Hippocampal formation (tissue), 2 donors: ENCODE measurements at places on chromosomes 1 and 21.

DNA sequence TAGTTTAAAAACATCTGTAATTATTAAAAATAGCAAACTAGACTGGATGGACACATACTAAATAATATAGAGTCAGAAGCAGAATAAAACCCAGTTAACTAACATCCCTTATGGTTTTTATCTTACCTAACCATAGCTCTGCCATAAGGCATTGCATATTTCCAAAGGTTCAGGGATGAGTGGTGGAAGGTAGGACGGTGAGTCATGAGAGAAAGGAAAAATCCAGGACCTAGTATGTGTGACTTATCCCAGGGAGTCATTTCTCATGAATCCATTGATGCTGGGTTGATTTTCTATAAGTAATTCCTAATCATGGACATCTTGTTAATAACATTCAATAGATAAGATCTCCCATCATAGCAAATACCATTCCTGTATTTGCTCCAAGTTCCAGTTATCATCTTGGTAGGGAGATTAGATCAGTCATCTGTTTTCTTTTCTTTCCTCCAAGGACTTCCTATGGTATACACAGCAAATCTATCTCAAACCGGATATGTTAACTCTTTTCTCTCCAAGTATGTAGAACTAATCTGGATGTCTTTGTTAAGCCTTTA lies 490.7 kb upstream of the B3GALT2 start:
- no peak for DNase-seq

DNA sequence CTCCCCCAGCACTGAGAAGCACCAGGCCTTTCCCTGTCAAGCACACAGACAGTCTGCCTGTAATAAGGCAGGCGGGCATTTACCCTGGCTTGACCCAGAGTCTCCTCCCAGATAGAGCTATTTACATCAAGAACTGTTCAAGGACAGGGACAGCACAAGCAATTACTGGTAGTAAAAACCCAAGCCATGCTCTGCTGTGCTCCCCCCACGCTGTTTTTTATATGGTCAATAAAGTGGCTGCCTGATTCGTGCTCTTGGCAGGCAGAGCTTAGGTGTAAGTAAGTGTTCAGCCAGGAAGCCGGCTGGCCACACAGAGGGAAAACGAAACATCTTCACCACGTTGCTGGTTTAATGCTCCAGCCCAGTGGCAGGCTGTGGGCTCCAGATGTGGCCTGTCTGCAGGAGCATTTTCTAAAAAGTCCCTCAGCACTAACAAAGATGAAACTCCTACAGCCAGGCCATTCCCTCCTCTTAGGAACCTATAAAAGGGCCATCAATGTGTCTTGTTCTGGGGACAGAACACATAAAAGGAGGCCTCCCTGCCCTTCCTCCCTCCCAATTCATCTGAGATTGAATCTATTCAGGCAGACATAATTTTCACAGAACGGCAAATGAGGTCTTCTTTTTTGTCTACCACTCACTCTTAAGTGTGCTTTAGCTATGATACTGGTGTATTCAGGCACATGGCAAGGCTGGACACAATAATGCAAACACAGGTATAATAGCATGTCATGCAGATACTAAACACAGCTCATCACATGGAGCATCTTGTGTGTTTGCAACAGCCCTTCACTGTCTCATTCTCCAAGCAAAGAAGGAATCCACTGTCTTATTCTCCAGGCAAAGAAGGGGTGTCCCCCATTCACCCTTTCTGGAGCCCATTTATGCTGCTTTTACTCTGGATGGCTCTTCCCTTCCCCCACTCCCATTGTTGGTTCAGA lies 378.9 kb downstream of the HHAT start:
- no peak for DNase-seq

DNA sequence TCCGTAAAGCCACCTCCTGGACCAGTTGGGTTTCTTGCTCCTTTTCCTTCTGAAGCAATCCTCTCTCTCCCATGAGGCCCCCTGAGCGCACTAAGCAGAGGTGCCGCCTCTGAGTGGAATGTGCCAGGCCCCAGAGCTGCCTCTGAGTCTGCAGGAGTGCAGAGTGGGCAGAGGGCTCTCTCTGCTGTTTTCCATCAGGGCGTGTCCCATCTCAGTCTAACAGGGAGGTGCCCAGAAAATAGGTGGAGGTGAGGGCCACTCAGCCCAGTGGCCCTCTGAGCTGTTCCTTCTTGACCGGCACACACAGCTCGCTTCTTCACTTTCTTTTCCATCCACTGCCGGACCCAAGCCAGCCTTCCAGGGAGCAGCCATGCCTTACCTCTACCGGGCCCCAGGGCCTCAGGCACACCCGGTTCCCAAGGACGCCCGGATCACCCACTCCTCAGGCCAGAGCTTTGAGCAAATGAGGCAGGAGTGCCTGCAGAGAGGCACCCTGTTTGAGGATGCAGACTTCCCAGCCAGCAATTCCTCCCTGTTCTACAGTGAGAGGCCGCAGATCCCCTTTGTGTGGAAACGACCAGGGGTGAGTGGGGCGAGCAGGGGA lies at the start of gene CAPN9:
Gene CAPN9 (plus strand): TSS at position 262 of the 604 bp plus-strand sequence. CDS start 109 bp downstream, at position 371.
- no peak for DNase-seq

GRCh38 chr21:42796327-42797062 lies 82.8 kb downstream of the WDR4 start:
- DNase-seq = no peak

DNA sequence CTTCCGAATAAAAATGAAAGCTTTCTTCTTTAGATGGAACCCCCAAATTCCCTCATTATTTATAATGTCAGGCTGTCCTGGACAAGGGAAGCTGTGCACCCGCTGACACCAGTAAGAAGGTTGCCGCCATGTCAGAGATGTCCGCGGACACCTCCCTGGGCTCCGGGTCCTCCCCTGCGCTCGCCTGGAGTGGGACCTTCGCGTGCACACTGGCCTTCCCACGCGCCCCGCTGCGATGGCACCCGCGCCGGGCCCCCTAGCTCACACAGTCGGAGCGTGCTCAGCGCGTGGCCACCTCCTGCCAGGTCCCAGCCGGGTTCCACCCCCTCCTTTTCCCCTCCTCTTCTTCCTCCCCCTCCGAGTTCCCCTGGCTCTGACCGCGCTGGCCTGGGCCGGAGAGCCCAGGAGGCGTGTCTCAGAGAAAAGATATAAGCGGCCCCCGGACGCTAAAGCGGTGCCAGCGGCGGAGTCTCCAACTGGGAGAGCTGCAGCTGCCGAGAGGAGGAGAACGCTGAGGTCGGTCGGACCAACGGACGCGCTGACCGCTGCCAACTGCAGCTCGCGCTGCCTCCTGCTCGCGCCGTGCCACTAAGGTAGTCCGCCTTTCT lies at the start of gene G0S2:
Gene G0S2 (plus strand): TSS at position 456 of the 608 bp plus-strand sequence. CDS start 273 bp downstream, outside the sequence.
- no peak for DNase-seq

DNA sequence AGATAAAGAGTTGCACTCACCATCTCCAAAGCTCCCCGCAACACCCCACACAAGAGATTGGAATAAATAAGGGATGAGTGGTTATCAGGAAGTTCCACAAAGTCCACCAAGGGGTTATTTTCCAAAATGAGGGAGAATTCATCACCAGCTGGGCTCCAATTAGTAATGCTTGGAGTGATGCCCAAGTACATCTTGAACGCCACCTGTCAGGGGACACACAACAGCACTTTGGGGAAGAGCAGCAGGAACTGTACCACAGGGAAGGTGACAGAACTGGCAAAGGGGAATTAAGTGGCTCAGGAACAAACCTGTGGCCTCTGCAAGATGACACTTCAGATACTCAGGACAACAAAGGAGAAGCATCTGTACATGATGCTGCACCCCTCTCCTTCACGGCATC lies 11.5 kb downstream of the TRAPPC3 start:
- DNase-seq = no peak

DNA sequence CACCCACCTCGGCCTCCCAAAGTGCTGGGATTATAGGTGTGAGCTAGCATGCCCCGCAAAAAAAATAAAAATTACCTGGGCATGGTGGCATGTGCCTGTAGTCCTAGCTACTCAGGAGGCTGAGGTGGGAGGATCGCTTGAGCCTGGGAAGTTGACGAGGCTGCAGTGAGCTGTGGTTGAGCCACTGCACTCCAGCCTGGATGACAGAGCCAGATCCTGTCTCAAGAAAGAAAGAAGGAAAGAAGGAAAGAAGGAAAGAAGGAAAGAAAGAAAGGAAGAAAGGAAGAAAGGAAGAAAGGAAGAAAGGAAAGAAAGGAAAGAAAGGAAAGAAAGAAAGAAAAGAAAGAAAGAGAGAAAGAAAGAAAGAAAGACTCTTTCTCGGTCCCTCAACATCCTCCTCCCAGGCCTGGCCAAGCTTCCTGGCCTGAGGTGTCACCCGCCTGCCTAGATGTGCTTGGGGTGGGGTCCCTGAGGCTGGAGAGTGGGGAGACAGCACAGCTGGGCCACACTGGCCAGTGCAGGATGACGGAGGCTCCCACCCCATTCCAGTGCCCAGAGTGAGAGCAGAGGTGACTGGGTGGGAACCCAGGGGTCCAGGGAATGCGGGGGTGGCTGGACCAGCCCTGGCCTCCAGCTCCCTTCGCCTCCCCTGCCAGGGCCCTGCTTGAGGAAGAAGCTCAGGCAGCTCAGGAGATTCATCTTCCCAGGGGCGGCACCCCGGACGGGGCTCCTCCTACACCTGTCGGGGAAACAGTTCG lies 10.2 kb upstream of the GNB1 start:
- DNase-seq = no peak

DNA sequence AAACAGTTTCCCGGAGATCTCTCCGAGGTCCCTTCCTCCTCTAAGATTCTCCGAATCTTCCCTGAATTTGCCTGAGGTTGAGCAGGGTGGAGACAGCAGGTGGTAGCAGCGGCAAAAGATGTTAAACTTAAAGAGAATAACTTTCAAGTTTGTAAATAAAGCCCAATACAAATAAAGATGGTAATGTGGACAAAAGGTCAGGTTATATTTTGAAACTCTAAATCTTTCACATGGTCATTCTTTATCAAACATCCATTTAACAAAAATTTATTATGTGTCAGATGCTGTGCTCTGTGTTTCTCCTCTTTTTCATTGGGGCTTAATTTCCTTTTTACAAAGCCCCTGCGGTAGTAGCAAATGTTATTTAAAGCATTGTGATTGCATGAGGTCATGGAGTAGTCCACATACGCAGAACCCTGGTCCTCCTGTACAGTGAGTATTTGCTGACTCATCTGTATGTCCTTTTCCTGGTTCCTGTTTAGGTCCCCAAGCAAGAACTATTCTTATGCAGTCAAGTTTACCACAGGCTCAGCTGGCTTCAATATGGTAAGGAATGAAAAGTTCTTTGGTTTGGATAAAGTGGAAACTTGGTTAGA lies 119.2 kb downstream of the ITSN1 start:
- no peak for DNase-seq

DNA sequence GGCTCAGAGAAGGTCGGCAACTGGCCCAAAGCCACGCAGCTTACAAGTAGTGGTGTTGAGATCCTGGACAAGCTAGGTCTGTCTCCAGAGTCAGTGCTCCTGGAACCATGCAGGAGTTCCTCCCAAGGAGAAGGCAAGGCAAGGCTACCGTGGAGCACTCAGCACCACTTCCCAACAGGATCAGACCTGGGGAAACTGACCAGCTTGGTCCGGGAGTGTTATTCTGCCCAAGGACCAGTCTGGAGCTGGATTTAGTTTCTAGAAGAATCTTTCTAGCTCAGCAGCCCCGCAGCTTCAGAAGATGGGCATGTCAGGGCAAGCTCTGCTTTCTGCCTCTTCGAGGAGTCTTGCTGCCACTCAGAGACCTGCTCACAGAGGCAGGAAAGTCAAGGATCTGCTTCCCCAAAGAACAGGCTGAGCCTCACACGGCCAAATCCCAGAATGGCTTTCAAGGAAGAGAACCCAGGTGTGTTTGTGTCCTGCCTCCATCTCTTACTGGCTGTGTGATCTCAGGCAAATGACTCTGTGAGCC lies 302.8 kb downstream of the MATN1 start:
- no peak for DNase-seq

DNA sequence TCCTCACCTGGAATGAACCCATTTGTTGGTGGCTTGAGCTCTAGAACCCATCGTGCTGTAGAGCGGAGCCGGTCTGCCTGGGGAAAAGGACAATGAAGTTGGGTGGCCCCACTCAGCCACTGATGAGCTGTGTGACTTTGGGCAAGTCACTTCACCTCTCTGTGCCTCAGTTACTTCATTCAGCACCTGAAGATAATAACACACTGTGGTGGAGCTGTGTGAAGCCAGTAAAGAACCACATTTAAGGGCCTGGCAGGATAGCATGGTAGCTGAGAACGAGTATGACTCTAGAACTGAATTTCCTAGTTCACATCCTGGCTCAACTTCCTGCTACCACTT lies 37.1 kb downstream of the EPHB2 start:
- no peak for DNase-seq

- no peak for DNase-seq
These were observed 353.0 kb downstream of the TGFB2 start for GRCh38 chr1:218698141-218698540.

DNA sequence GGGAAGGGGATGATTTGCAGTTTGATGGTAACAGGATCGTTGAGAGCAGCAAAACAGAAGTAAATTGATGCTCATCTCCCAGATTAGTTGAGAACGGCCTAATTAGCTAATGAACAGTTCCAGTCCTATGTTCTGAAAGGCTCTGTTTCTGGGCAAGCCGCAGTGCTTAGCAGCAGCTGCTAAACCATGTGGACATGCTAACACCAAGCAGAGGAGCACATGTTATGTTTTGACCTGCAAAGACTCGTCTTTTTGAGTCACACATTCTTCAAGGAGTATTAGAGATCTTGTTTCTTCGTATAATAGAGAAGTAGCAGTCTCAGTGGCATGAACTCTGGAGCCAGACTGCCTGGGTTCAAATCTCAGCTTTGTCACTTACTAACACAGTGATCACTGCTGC lies 58.1 kb downstream of the CACNA1E start:
- DNase-seq = no peak

DNA sequence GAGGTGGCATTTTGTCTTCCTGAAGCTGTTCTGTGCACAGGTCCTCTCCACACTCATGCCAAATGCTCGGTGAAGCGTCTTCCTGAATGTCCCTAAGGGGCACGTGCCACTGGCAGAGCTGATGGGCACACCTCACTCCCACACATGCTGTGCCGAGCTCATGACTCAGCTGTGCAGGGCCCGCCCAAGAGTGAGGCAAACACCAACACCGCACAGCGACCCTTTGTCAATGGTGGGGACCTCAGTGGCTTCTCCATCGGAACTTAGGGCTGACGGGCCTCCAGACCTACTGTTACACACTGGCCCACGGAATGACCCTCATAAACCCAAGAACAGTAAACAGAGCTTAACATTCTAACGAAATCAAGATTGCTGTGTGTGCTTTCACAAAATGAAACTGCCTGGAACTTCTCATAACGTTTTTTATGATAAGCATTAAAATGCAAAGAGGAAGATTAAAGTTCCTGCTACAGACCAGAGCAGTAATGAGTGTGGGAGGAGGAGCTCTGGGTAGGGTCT lies 89.3 kb downstream of the SIM2 start:
- no peak for DNase-seq
